ENCODE measurements at places on chromosomes 1 and 21.

DNA sequence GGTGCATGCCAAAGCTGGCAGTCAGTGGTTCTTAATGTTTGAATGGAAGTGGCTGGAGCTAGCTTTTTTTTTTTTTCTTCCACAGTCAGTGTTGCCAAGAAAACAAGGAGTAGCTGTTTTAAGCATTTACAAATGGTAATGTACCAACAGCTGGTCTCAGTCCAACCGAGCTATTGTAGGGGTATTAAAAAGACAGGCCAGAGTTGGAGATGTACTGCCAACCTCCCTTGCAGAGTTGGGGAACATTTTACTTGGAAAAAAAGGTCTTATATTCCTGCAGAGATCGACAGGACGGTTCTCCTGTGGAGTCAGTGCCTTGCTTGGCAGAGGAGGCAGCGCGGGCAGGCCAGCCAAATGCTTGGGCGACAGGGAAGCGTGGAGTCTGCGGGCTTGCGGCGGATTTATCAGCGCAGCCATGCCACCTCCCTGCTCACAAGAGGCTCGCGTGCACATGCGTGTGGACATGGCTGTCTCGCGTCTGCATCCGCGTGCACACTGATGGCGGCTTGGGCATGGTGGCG is 338.1 kb downstream of the RPS6KC1 start:
- DNase-seq, result no peak

DNA sequence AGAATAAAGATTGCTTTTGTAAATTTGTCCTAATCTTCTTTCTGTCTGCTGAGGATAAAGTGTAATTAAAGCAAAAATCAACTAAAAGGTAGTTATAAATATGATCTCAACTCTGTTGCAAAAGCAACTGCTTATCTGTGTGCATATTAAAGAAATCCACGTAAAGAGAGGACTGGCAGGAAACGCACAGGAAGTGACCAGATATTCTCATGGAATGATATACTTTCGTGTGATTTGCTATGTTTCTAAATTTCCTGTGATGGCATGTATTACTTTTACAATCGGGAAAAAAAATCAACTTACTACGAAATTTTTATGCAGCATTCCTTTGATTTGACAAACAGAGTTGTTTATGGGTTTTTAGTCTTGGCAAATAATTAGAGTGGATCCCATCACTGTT is 75.4 kb downstream of the RGS2 start:
- DNase-seq, result no peak

- DNase-seq, result no peak
Observed at GRCh38 chr1:58573705-58574591, 3.1 kb downstream of the TACSTD2 start.

DNA sequence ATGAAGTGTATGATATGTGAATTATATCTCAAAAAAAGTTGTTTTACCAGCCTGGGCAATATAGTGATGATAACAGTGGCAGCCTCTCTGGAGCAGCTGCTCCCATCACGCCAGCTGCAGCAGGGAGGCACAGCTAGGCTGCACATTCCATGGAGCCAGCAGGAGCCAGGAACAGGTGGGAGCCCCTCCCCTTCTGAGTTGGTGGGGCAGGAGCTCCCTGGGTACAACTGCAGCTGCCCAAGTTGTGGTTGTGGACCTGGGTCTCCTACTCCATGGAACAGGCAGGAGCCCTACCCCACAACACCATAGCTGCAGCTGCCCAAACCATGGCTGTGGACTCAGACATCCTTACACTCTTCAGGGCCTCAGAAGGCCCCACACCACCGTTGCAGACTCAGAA is 21.7 kb upstream of the FNBP1L start:
- DNase-seq, result no peak

- DNase-seq, result no peak
Observed at GRCh38 chr21:27024971-27025370, 58.1 kb upstream of the ADAMTS5 start.

DNA sequence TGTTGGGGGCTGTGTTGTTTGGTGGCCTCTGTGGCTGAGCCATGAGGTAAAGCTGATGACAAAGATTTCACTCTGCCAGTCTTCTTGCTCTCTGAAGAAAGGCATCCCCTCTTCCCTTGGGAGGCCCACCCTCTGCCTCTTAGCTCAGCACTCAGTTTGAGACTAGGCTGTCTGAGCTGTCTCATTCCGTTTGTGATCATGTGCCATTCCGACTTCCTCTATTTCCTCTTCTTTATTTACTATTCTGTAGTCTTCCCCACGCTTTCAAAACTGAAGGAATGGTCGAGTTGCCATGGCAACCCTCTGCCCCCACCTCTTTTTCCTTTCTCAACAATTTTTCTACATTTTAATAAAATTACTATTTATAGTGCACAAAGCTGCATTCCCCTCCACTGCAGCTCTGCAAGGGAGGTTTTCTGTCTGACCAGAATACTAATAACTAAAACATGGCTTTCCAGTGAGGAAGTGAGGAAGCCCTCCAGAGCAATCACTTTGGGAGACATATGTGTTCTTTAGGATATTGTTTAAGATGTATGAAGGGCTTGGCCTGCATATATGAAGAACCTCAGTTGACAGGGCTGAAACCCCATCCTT is 30.8 kb downstream of the KCNA3 start:
- DNase-seq, result peak; percentile 24
